Inflammatory macrophage (primary cell): ENCODE measurements at places on chromosomes 2 and 18.

DNA sequence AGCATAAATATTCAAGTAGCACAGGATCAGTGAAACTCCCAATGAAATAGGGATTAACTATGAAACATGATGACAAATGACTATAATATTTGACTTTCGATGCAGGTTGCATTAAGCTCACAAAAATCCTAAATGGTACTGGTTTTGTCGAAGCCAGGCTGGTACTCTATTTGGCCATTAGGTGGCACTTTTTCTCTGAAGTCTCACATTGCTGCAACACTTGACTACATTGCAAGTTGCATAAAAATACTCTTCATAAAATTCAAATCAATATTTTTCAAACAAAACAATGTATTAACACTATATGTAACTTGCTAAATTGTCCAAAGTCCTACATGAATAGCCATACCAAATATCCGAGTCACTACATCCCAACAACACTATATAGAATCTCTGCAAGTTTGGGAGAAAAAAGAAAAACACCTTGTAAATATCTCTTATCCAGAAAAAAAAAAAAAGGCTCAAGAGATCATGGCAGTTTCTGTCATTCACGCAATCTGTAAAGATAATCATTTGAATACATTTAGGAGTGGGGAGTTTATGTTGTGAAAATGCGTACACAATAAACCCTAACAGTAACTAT lies 9.5 kb downstream of the RTTN start:
- peak; percentile 66 for DNase-seq

GRCh38 chr18:77079954-77080682 lies 52.5 kb downstream of the MBP start:
- DNase-seq: no peak

DNA sequence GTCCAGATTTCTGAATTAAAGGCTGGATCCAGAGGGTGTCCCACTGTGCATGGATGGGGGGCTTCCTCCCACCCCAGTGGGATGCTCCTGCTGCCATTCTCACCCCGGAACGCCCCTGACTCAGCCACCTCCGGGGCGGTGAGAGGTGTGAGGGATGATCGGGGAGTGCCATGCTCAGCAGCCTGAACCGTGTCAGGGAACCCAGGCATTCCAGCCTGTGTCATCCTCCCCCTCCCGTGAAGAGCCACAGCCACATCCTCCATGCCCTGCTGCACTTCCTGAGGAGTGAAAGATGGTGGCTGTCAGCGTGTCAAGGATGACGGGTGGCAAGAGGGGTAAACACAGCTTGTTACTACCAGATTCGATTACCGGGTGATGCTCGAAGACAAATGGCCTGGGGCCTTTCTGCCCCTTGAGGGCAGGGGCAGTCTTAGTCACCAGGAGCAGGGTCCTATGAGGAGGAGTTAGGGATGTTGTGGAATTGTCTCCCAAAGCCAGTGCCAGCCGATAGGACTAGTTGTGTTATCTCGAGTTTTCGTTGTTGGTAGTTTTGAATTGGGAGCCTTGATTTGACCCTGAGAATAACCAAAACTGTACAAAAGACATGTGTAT lies 80.8 kb downstream of the TCF7L1 start:
- no peak for DNase-seq

- no peak for DNase-seq
Measured at GRCh38 chr18:36025025-36025424, 42.3 kb downstream of the RPRD1A start.

DNA sequence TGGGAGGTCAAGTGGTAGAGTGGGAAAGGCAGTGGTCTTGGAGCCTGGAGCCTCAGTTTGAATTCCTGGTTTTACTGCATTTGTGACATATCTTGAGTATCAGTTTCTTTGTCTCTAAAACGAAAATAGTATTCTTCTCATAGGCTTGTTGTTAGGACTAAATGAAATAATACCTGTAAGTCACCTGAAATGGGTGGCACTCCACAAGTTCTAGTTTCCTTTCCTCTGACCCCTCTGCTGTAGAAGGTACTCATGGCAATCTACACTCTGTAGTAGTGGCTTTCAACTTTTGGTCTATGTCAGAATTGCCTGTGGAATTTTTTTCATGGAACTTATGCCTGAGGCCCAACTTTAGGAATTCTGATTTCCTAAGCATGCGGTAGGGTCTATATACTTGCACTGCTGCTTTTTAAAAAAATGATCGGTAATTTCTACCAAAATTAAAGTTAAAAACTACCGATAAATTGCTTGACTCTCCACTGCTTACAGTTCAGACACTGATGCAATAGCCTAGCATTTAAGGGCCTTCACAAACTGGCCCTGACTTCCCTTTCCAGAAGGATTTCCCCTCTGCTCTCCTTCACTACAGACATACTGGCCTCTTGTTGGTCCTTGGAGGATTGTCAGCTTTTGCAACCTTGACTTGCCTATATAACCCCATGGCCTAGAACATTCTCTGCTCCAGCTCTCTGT lies 47.2 kb downstream of the PLEK start:
- DNase-seq: peak; percentile 77

- DNase-seq: no peak
Measured at GRCh38 chr2:124571836-124572235, 546.7 kb downstream of the CNTNAP5 start.

DNA sequence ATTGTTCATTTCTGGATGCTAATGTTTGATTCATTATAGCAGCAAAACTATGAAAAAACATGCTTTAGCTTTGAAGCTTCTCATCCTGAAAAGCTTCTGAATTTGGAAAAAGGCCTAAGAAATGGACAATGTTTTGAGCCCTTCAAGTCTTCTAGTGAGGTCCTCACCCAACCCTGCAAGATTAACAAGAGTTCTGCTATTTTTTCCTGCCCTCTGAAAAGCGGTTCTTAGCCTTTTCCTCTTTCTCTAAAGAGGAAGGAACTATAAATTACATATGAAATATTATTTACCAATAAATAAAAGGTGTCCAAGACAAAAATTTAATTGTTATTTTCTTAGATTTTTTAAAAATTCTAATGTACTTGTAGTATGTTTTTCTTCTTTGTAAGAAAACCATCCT lies 19.9 kb upstream of the CDH19 start:
- DNase-seq: peak; percentile 61

DNA sequence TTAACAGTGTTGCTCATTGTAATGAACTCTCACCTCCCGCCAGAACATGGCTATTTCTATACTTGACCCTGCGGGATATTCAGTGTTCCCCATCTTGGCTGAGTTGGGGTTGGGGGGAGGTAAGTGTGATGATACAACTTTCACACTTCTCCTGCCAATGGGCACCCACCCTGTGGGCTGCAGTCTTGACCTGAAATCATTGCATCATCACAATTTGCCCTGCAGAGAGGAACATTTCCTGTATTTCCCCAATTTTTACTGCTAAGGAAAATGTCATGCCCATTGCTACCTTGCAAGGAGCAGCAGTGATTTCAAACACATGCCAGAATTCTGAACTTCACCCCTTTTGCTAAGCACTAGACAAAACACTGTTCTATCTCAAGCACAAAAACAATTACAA lies 92.1 kb downstream of the ADD2 start:
- no peak for DNase-seq

DNA sequence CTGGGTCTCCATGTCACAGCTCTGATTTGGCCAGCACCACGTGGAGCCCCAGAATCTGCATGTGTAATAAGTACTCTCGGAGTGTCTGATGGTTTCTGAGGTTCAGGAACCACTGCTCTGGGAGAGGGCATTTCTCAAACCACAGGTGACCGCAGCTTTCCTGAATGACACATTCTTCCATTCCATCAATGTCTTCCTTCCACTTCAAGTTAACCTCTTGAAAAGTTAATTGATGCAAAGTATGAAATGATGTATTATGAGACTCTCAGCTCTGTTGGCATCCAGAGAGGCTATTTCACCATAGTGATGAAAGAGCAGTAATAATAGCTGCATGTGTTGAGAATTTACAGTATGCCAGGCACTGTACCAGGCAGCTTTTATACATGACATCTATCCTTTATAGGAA lies 61.3 kb upstream of the CRIM1 start:
- no peak for DNase-seq

GRCh38 chr2:234555616-234556249 lies 58.9 kb upstream of the ARL4C start:
- no peak for DNase-seq

GRCh38 chr2:116088236-116088635 lies 1645.8 kb downstream of the DPP10 start:
- no peak for DNase-seq

- DNase-seq: peak; percentile 16
Measured at GRCh38 chr18:46161703-46162396, 57.7 kb downstream of the HAUS1 start.

GRCh38 chr18:57466745-57467409 lies 31.7 kb downstream of the ONECUT2 start:
- no peak for DNase-seq
